Right renal pelvis (tissue), 4 donors: ENCODE measurements at places on chromosomes 2 and 18. TPM values are rescaled to one million over a fixed set of nuclear protein-coding genes. Genes with fewer than 3 reads are reported as not detected.

DNA sequence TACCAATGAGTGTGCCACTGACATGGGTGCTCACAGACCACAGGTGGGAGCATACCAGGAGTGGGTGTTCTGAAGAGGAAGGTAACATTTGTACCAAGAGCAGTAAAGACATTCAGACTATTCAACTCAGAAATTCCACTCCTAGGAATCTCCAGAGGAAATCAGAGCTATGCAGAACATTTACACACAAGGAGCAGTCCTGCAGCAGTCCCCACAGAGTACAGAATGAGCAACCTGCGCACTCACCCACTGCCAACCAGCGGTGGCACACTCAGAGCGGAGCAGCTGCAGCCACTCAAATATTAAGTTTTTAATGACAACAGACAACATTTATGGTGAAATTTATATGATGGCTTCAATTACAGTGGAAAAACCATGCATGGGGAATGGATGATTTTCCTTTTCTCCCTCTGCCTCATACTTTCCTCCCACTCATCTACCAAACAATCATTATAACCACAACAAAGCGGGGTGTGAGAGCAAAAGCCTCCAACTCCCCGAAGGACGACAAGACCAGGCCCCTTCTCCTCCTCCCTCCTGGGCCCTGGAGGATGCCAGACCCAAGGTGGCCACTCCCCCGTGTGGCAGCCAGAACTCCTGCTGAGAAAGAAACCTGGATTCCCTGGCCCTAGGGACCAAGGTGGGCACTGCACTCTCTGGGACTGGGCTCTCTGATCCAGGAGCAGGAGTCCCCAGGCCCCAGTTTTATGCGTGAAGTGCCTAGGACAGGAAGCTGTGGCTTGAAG is 5.4 kb downstream of the HS6ST1 start:
- DNase-seq, result no peak

- DNase-seq, result no peak
These were observed 31.0 kb downstream of the KCNK3 start for GRCh38 chr2:26723475-26723874.

DNA sequence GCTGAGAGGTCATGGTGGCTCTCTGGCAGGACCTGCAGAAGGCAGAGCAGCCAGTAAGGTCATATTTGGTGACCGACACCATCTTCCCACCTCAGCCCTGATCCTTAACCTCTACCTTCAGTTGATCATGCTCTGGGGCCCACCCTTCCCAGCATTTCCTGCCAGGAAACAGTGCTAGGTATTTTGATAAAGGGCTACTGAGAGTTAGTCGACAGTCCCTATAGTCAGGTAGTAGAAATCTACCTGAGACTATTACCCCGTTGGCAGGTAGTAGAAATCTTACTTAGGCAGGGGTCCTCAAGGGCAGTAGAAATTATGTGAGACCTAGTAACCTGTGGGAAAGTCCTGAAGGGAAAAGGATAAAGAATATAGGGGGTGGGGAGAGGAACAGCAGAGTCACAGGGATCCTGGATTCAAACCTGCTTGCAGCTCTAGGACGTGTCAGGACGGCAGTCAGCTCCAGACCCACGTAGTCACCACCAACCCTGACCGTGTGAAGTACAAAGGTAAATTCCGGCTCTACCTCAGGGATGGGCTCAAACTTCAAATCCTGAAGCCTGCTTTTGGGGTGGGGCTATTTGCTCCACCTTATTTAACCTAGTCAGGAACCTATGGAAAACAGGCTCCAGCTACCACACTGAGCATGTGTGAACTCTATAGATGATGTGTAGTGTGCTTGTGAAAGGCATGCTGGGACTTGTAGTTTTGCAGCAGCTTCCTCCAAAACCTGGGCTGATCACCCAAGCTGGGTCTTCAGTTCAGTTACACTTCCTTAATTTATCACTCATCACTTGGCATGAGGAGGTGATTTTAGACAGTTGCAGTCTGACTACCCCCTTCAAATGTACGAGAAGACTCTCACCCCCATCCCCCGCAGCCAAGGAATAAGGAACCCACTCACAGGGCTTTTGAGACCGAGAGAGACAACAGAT is at the start of gene DQX1:
Gene DQX1 (minus strand): TSS at position 515 of the 932 bp plus-strand sequence. CDS start 502 bp downstream, at position 13.
- no peak for DNase-seq

MSH2 gene
- polyA plus RNA-seq, result 84.3 TPM

HOXD13 gene
- polyA plus RNA-seq, result 0.22 TPM
